ENCODE measurements at places on chromosomes 1 and 21. TPM values are rescaled to one million over a fixed set of nuclear protein-coding genes. Genes with fewer than 3 reads are reported as not detected.

GRCh38 chr1:206933333-206933945 is 11.7 kb upstream of the FCMR start:
- no peak overlapping the region for H3K27ac ChIP-seq
- H3K27me3 ChIP-seq = no peaks in the 10 kb centered on the region
- H3K36me3 ChIP-seq = no peaks in the 10 kb centered on the region

DNA sequence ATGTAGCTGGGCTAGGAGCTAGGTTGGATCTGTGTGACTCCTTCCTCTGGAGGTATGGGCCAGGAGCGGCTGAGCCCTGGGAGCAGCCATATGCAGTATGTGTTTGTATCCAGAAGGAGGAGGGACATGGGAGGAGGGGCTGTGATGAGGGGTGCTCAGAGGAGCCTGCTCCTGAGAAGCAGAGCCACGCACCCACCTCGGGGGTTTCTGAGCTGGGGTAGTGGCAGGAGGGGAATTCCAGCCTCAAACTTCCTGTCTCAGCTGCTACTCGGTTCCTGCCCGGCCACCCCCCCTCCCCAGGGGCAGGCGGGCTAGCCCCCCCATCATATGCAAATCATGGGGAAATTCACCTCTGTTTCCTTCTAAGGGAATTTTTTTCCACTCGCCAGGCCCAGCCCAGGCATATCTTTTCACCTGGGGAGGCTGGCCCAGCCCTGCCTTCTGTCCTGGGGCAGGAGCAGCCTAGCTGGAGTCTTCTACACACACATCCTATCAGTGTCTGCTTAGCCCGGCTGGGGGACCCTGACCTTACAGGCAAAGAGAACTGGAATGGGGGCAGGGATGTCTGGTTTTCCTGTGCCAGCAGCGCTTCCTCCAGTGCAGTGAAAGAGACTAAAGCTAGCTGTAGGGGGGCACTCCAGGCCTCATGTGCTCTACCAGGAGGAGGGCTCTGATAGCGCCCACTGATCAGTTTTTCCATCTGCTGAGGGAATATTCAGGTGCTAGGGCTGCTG is 3.0 kb downstream of the ZC3H12A start:
- H3K4me3 ChIP-seq = peak overlapping the region; percentile 74
- no peaks in the 10 kb centered on the region for H3K27me3 ChIP-seq
- H3K36me3 ChIP-seq = peaks cover 39% of the 10 kb centered on the region
- peak overlapping the region; percentile 97 for H3K27ac ChIP-seq
- H3K4me1 ChIP-seq = peaks cover 93% of the 10 kb centered on the region

- DNase-seq = no peak
- no peaks in the 10 kb centered on the region for H3K4me1 ChIP-seq
- no peak overlapping the region for H3K27ac ChIP-seq
Observed at GRCh38 chr1:30512914-30513265, 210.5 kb downstream of the MATN1 start.

DNA sequence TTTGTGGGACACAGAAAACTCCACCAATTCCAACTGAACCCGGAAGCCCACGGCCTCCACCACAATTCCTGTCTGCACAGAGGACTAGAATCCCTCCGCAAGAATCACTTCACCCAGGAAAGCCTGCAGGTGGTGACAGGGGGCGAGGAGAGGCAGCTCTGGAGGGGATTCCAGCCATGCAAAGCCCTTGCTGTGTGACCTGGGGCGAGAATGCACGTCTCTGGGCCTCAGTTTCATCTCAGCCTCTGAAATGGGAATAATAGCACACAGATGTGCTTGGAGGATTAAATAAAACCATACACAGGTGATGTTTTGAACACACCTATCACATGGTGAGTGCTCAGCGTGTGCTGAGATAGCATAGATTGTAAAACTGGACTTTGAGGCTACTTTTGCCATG is 14.1 kb downstream of the FBXO2 start:
- H3K4me1 ChIP-seq = no peaks in the 10 kb centered on the region
- no peak overlapping the region for H3K4me3 ChIP-seq
- H3K27ac ChIP-seq = no peak overlapping the region
- no peak for DNase-seq

- no peak for DNase-seq
- H3K27me3 ChIP-seq = no peaks in the 10 kb centered on the region
- no peaks in the 10 kb centered on the region for H3K4me1 ChIP-seq
Observed at GRCh38 chr1:217253985-217254384, 376.9 kb downstream of the GPATCH2 start.

- DNase-seq = no peak
- H3K27me3 ChIP-seq = no peaks in the 10 kb centered on the region
Observed at GRCh38 chr1:244010191-244010590, 40.9 kb upstream of the ZBTB18 start.

TADA1 gene
- total RNA-seq = 8.3 TPM

DNA sequence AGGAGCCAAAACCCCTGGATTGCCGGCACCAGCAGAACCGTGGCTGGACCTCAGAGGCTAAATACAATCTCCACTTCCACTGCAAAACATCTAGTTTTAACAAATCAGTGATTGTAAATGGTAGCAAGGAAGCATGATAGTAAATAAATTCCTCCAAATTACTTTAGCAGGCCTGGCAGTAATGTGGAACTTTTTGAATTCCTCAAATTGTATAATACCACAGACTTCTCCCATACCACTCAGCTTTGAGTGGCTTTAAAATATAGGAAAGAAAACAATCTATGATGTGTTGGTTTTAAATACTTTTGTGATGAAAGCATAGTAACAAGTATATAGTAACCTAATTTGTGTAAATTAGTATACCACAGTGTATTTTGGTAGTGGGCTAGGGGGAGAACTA is 34.1 kb downstream of the NIBAN1 start:
- DNase-seq = no peak
- H3K27me3 ChIP-seq = no peaks in the 10 kb centered on the region

GRCh38 chr1:92886886-92887419 is 55.1 kb downstream of the RPL5 start:
- no peaks in the 10 kb centered on the region for H3K27me3 ChIP-seq
- DNase-seq = no peak
- H3K4me1 ChIP-seq = no peaks in the 10 kb centered on the region
- no peak overlapping the region for H3K27ac ChIP-seq
- no peaks in the 10 kb centered on the region for H3K36me3 ChIP-seq
